ENCODE measurements at places on chromosomes 4 and X. TPM values are rescaled to one million over a fixed set of nuclear protein-coding genes. Genes with fewer than 3 reads are reported as not detected.

DNA sequence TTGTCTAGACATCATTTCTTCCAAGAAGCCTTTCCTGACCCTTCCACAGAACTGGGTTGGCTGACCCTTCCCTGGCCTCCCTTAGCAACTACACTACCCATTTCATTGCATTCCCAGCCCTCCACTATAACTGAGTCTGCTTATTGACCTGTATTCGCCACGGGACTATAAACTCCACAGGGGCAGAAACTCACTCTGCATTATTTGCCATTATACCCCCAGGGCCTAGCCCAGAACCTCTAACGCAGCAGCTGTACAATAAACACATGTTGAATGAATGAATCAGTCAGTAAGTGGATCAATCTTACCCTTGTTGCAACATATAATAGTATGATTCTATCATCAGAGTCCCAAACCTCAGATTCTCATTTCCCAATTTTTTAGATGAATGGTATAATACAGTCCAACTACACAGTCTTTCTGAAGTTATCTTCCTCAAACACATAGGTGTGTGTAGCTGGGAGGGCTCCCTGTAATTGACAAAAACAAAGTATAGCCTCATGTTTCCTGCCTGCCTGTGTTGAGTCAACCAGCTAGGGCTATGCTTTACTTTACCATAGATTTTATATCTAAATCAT, 209.3 kb downstream of the CHIC2 start:
- no peak for DNase-seq

The S100P gene
- 0.13 TPM for total RNA-seq

DNA sequence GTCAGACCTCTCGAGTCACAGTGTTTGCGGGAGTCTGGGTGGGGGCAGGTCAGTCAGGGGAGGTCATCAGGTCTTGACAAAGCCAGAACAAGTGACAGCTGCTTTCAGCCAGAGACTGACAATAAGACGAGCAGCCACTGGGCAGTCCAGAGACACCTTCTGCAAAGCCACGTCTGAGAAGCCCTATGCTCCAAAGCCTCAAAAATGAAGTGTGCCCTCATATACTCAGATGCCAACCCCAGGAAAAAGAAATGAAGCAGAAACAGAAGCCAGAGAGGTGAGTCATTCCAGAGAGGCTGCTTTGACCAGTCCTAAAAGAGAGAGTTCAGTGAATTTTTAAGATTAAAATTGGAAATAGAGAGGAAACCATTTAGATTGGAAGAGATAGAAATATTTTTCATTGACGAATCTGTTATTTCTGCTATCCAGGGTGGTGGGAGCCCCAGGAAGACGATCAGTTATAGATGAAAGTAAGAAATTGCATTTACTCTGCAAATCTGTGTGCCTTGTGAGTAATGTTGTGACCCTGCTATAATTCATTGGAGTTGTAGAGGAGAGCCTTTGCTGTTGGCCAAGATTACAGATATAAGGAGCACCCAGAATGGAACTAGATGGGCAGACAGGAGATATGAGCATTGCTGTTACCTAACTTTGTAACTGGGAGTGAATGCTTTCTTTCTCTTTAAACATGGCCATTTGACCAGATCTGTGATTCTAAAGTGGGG, 77.9 kb downstream of the LRRC66 start:
- DNase-seq, result no peak

- no peak for DNase-seq
Observed at GRCh38 chr4:10983268-10983667, 298.7 kb upstream of the CLNK start.

The GAGE2A gene
- total RNA-seq, result not detected

The CENPU gene
- total RNA-seq, result 59.4 TPM

The F9 gene
- not detected for total RNA-seq

DNA sequence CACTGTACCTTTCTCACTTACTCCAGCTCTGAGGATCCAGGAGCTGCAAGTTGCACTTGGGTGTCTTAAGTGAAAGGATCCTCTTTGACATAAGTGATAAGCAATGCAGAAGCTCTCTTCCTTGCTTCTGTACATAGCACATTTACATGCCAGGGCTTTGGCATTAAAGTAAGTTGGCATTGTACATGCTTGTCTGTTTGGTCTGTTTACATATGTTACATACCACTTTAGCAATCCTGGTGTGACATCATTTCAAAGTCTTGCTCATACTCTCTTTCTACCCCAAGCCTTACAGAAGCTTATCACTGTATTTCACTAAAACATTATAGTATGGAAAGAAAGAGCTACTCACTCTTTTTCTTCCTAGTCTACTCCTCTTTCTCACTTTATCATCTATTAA, 2548.3 kb downstream of the ARAP2 start:
- no peak for DNase-seq
